ENCODE measurements at places on chromosomes 13 and 19. TPM values are rescaled to one million over a fixed set of nuclear protein-coding genes. Genes with fewer than 3 reads are reported as not detected.

Gene ZNF540
- 0.29 TPM for total RNA-seq

Gene CTU1
- total RNA-seq, result 5.9 TPM

Gene SPACA4
- total RNA-seq, result not detected

Gene ZNF700
- 7.9 TPM for total RNA-seq

Gene JSRP1
- total RNA-seq, result not detected

Gene ZSCAN4
- 0.22 TPM for total RNA-seq

Gene CEACAM21
- total RNA-seq, result not detected
